ENCODE measurements at places on chromosomes 2 and 18.

DNA sequence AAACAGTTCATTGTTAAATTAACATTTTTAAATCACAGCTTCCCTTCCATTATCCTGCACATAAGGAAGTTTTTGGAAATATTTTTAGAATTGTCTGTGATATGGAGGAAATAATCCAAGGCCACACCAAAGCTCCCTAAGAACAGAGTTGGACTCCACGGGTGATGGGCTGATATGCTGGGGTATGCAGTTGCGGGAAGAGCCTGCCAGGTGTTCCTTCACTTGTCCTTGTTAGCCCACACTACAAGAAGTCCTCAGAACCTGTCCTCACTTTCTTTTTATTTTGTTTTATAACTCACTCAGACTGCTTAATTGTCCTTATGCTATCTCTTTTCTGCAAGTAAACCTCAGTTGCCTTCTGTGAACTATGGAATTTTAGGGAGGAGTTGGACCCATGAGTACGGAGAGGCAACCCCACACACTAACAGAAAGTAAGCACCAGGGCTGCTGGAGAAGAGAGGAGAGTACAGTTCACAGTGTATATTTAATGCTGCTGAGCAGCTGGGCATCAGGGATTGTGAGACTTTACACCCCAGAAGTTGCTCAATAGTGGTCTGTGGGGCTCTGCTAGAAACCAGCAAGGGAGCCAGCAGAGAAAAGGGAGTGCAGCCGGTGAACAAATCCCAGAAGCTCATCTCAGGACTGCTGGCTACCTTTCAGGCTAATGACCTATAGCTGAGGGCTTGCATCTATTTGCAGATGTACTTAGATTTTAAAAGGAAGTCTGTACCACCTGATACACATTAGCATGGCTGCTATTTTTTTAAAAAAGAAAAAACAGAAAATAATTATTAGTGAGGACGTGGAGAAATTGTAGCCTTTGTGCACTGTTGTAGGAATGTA lies 280.1 kb upstream of the STON1 start:
- DNase-seq: no peak

DNA sequence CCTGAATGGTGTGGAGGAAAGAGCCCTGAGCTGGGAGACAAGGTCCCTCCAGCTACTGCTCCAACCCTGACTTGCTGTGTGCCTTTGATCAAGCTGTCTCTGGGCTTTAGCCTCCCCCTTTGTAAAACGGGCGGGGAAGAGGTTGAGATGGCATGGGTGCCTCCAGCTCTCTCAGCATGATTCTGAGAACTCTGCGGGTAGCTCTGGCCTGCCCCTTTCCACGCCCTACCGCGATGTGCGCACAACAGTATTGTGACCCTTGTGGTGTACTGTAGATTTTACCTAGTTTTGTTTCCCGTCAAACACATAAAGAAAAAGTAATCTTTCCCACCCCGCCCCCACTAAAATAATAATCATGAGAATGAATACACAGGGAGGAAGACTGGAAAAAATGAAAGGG lies 5.3 kb downstream of the CD8A start:
- no peak for DNase-seq

DNA sequence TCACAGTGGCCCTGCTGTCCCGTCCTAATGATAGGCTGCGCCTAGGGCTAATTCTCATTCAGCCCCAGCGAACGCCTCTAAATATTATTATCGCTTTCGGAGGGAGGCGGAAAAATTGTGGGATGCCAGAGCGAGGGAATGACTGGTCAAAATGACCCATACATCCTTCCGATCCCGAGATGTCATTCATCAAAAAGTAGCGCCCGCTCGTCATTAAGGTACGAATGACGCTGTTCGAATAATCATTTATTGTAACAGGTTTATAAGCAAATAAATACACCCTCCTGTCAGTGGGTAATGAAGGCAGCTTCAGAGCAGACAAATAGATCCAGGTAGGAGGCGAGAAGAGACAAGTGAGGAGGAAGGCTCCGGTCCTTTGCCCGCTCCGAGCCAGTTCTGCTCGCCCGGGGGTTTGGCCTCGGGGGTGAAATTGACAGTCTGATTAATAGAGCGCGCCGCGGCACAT lies at the start of gene EVX2:
TSS of gene EVX2 (minus strand) at position 167 of the 466 bp plus-strand sequence. CDS start 186 bp downstream, outside the sequence.
- DNase-seq: no peak

- DNase-seq: no peak
Measured at GRCh38 chr18:64991102-64991501, 759.7 kb upstream of the CDH7 start.

GRCh38 chr2:135256531-135257260 lies 204.6 kb downstream of the RAB3GAP1 start:
- DNase-seq: no peak

DNA sequence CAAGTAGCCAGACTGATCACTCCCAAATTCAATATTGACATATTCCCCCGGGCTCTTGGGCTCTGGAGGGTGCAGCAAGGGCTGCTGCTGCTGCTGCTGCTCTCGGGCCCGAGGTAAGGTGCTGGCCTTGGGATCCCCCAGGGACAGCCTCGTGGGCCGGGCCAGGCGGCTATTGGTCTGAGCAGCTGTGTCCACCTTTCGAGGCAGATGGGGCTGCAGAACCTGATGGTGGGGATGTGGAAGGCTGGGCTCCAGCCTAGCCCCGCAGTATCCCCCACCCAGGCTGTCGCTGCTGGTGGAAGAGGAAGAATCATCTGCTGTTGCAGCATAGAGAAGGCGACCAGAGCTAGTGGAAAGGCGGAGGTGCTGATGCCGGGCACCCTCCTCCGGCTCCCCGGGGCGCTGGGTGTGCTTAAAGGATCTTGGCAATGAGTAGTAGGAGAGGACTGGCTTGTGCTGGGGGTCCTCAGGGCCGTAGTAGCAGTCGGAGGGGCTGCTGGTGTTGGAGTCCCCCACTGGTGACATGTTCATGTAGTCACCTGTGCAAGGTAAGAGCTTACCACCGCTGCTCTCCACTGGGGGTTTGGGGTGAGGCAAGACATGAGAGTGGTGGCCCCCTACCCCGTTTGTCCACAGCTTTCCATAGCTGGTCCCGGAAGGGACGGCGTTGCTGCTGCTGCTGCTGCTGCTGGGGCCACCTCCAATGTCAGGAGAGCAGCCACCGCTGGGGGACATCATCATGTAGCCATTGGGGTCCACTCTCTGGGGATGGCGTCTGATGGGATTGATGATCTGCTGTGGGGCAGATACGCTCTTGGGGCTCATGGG lies 3.4 kb downstream of the IRS1 start:
- no peak for DNase-seq

- no peak for DNase-seq
Measured at GRCh38 chr18:9153256-9153655, 16.7 kb downstream of the ANKRD12 start.

GRCh38 chr2:121319941-121320340 lies 34.9 kb upstream of the TFCP2L1 start:
- no peak for DNase-seq

- DNase-seq: no peak
Measured at GRCh38 chr2:62348700-62349099, 152.8 kb downstream of the B3GNT2 start.

DNA sequence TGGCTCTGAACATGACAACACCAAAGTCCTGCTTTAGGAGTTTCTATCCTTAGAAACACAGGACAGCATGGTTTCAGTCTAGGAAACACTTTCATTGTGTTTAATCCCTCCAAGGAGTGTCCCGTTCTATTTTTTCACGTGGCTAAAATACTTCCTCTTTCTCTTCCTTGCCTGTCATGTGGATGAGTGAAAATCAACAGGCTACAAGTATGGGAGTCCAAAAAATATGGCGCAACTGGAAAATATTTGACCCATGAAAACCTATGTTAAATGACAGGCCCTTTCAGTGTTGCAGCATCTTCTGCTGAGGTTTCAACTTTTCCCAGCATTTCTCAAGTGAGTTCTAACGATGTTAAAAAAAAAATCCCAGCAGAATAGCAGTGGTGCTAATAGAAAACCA lies 146.3 kb downstream of the LAMA3 start:
- no peak for DNase-seq

- no peak for DNase-seq
Measured at GRCh38 chr2:57333221-57333620, 713.4 kb upstream of the VRK2 start.

DNA sequence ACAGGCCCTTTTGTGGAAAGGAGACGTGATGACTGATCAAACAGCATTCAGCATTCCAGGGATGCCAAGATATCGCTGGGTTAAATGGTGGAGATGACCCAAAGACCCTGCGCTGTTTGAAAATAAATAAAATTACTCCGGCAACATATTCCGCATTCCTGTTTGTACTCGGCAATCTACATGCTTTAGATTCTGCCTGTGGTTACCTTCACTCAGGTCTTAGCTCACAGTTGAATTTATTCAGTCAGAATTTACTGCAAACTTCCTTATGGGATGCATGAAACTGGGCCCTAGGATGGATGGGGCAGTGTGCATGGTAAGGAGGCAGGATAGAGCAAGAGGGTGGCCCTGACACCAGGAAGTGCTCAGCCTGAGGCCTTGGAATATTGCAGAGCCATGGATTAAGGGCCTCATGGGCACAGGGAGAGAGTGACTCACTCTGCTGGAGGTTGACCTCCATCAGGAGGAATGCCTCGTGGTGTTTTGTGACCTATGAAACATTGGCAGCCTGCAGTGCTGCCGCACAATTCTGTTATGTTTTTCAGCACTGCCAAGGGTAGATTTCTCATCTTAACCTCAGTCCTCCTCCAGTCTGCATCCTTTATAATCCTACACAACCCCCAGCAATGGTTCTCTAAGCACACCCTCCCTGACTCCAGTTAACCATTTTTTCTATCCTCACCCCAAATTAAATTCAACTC lies 321.4 kb downstream of the IRS1 start:
- DNase-seq: no peak

- no peak for DNase-seq
Measured at GRCh38 chr2:71389384-71390072, 57.9 kb downstream of the ZNF638 start.

- DNase-seq: no peak
Measured at GRCh38 chr2:215361211-215361875, 49.5 kb downstream of the ATIC start.

- no peak for DNase-seq
Measured at GRCh38 chr2:53114991-53115390, 652.6 kb upstream of the CHAC2 start.

DNA sequence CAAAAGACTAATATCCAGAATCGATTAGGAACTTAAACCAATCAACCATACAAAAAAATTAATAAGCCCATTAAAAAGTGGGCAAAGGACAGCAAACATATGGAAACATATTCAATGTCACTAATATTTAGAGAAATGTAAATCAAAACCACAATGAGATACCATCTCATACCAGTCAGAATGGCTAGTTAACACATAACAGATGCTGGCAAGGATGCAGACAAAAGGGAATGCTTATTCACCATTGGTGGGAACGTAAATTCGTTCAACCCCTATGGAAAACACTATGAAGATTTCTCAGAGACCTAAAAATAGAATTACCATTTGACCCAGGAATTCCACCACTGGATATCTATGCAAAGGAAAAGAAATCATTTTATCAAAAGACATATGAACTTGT lies 468.2 kb upstream of the ST6GAL2 start:
- no peak for DNase-seq

DNA sequence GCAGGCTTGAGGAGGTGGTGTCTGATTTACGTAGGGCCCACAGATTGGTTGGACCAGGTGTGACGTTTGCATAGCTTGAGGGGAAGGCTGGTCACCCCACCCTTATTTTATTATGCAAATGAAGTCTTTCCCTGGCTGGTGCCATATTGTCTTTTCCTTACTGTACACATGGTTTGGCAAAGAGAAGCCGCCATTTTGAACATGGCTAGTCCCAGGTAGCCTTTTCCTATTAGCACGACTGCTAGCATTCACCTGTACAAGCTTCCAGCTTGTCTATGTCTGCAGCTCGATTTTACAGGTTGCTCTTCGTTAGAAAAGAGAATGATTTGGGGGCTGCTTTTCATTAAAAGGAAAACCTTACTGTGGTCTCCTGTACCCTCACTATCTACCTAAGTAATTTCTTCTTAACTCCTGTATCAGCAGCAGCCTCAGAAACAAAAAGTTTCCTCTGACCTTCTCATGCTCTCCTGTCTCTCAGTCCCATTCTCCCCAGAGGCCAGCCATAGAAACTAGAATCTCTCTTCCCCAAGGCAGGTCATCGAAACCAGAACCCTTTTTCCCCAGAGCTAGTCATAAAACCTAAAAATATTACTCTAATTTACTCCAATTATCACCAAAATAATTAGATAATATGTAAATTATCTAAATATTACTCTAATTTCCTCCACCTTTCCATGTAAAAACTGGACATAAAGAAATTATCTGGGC lies 151.8 kb downstream of the B3GNT2 start:
- DNase-seq: no peak

- no peak for DNase-seq
Measured at GRCh38 chr18:73848656-73849055, 299.0 kb downstream of the FBXO15 start.

DNA sequence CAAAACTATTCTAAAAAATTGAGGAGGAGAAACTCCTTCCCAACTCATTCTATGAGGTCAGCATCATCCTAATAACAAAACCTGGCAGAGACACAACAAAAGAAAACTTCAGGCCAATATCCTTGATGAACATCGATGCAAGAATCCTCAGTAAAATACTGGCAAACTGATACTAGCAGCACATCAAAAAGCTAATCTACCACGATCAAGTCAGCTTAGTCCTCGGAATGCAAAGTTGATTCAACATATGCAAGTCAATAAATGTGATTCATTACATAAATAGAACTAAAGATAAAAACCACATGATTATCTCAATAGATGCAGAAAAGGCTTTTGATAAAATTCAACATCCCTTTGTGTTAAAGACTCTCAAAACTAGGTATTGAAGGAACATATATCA lies 63.1 kb downstream of the EHBP1 start:
- no peak for DNase-seq

- no peak for DNase-seq
Measured at GRCh38 chr18:79221136-79221535, 151.9 kb downstream of the ATP9B start.

GRCh38 chr2:37405781-37406180 lies 61.4 kb downstream of the QPCT start:
- DNase-seq: no peak

DNA sequence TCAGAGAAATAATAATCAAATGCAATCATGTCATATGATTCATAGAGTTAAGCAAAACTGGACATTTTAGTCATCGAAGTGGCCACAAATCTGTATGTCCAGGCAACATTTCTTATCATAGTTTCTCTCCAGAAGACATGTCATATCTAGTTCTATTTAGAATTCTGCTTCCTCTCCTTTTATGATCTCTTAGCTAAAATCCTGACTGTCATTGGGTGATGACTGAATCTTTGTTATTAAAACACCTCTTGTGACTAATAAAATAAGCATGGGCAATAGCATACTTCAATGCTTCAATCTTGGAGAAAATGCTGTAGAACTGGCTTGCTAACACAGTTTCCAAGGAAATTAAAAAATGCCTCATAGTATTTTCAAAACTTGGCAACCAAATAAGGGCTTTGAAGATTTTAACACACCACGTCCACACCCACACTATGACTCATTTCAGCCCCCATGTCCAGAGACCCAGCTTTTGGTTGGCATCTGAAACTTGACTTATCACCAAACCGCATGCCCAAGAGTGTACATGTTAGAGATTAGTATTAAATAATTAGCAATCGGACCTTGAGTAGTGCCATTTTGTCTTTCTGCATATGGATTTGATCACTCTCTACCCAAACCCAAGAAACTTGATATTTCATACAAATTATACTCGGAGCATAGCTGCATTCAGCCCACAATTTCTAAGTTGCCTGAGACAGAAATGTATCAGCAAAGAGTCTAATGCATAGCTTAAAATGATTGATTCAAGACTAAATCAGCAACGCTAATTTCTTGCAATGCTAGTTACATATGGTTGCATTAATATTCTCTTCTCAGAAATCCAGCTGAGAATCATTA lies 106.5 kb upstream of the ETAA1 start:
- DNase-seq: no peak

- DNase-seq: no peak
Measured at GRCh38 chr2:69769272-69769671, 27.3 kb downstream of the ANXA4 start.

GRCh38 chr18:70781860-70782453 lies 493.1 kb downstream of the SOCS6 start:
- peak; percentile 25 for DNase-seq
